ENCODE measurements at places on chromosomes 6 and 20.

GRCh38 chr6:72419966-72420365, 201.9 kb upstream of the KCNQ5 start:
- no peak for DNase-seq

- DNase-seq = no peak
Measured at GRCh38 chr20:5779071-5779900, 29.1 kb downstream of the SHLD1 start.

DNA sequence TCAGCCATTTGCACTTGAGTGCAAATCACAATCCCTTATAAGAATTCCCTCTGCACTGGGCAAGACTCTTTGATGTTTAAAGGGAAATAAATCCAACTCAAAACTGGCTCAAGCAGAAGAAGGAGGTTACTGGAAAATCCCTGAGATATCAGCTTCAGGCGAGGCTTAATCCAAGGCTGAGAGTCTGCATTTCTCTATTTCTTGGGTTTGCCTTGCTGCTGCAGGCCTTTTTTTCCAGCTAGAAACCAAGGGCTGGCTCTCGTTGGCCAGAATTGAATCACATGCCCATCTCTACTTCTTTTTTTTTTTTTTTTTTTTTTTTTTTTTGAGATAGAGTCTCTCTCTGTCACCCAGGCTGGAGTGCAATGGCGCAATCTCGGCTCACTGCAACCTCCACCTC, 11.7 kb downstream of the HCK start:
- no peak for DNase-seq

GRCh38 chr6:156953127-156953478, 175.9 kb downstream of the ARID1B start:
- DNase-seq = no peak

GRCh38 chr6:71262914-71263313, 25.7 kb upstream of the OGFRL1 start:
- no peak for DNase-seq

DNA sequence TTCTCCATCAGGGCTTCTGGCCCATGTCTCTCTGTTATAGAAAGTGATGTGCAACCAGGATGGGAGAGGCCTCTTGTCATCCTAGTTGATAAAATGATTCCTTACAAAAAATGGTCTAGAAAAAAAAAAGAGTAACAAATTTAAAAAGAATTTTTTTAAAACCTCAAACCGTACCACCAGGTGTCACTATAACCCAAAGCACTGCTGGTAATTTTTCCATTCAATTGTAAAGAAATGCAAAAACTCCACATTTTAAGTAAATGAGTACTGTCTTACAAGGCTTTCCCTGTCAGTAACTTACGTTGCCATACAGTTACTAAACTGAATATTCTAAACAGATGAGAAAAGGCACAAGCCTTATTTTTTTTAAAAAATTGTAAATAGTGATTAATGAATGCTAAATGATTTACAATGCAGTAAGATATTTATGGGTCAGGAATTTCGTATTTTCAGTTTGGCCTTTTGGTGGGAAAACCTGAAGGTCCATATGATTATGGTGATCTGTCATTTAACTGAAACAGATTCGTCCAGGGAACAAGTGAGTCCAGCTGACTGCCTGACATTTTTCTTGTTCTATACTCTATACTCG, 95.4 kb downstream of the OGFRL1 start:
- no peak for DNase-seq

GRCh38 chr6:75931011-75931680, 141.3 kb downstream of the IMPG1 start:
- DNase-seq = no peak

DNA sequence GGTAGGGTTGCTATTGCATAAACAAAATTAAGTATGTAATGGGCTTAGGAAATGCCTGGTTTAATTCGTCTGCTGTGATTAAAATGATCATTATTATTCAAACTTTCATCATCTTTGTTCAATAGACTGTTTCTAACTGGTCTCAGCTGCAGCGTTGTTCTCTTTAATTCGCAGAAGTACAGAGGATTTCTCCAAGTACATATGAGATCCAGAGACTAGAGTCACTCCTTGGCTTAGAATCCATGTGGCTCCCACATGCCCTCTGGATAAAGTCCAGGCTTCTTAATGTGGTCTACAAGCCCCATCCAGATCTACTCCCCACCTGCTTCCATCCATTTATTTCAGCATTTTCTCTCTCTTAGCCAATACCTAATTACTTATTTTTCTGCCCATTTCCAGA, 1.1 kb upstream of the ZBTB24 start:
- no peak for DNase-seq

DNA sequence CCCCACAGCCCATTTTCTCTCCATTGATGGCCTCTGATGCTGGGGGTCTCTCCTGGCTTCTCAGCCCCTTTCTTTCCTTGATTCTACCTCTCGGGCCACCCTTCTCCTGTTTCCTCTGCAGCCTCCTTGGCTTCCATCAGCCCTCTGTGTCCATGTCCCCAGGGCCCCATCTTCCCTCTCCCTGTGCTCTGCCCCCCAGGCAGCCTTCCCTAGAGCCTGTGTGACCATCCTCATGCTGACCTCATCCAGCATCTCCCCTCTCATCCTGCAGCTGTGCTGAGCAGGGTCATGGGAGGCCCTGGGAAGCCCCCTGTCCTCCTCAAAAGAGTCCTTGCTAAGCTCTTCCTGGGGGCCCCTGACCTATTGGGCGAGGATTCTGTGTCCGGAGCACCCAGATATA, 73.4 kb upstream of the NNAT start:
- no peak for DNase-seq

DNA sequence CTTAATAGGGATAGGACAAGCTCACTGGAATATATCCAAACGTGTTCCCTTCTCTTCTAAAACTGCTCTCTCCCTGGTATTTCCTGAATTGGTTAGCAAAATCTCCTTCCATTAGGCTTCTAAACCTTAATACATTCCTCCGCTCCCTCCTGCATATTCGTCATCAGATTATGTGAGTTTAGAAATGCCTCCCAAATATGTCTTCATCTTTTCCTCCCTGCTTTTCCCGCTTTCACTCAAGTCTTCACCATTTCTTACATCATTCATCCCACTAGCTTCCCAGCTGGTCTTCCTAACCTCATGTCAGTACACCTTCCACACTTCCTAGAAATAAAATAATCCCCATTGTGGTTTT, 26.9 kb downstream of the SLC22A16 start:
- DNase-seq = no peak

DNA sequence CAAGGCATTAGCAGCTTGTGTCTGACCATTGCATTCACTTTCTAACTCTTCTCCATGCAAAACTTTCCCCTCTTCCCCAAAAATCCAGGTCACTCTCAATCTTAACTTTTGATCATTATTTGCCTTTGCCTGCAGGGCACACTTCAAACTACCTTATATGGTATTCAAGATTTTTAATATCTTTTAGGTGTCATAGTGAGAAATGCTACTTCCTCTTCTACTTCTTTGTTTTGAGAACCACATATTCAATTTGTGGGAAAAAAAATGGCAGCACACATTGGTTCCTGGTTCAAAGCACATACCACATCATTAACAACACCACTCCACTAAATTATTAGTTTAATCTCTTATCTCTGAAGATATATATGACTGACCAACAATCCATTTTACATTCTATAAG, 1267.0 kb upstream of the CITED2 start:
- DNase-seq = no peak

DNA sequence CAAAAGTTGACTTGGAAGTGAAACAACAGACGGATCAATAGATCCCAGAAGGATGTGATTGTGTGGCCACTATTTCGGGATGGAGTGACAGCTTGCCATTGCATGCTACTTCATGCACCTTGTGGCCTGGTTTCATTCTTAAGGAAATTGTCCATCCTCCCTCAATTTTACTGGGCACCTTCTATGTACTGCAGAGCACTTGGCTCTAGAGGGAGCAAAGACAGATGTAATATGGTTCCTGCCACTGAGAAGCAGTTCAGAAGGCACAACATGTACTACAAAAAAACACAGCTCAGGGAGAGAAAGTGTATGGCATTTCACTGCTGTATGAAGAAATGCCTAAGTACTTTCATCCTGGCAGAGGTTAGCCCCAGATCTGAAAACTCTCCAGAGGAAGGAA, 91.9 kb downstream of the FOXA2 start:
- DNase-seq = no peak

DNA sequence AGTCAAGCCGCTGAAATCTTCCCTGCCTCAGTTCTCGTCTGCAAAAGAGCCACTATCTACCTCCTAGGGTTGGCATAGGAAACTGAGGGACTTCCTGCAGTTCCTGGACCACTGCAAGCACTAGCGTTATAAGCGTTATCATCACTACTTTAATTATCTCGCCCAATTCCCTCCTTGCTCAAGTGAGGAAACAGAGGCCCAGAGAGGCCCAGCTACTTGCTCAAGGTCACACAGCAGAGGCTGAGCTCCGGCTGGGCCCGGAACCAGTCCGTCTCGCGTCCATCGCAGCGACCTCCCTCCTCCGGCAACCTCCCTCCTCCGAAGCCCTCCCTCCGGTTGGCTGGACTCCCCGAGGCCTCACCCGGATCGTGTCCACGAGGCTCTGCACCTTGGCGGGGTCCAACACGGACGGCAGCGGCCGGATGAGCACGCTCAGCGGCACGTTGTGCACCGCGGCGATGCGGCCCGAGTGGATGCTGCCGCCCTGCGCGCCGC, 338 bp downstream of the SRXN1 start:
- no peak for DNase-seq

DNA sequence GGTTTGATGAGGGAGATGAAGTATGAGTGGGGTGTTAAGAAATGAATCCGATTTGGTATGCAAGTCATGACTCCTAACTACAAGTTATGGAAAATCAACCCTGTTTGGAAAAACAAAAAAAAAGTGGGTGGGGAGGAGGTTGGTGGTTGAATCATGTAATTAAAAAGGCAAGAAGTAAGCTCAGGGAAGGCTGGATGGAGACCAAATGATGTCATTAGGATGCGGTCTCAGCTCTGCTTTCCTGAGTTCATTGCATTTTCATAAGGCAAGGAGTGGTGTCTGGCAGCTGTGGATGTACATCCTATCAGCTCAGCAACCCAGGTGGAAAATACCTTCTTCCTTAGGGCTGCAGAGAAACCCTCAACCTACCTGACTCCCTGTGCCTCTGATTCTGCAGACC, 60.4 kb upstream of the AKAP12 start:
- no peak for DNase-seq

- DNase-seq = no peak
Measured at GRCh38 chr6:111263837-111264236, 176.5 kb downstream of the SLC16A10 start.

DNA sequence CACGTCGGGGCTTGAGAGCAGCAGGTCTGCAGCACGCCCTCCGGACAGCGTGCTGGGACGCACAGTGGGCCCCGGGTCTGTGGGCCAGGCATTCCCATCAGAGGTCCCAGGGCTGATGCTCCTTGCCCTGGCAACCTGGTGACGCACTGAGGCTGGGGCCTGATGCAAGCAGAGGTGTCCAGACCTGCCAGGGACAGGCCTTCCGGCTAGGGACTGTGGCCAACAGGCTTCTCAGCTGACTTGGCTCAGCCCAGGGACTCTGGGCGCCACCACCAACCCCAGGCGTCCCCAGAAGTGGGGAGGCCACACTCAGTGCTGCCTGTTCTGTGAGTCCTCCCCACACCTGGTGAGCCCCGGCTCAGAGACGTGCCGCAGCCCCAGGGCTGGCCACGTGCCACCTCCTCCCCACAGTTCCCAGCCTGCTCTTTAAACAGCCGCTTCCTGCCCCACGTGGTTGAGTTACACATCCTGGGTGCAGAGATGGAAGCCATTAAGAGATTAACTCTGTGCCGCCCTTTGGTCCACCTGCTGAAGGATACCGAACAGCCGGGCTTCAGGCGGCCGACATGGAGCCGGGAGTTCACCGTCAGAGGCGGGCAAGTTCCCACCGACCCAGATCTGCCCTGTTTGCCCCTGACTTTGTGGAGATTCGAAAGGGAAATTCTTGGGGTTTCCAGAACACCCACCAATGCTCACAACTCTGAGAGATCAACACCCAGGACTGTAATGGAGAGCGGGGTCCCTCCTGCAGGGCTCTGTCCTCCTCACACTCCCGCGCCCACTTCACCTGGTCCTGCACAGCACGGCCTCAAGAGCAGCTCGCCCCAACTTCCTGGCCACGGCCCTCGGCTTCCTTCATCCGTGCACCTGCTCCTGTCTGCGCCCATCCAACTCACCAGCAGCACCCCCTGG, 37.6 kb upstream of the ZBP1 start:
- no peak for DNase-seq

DNA sequence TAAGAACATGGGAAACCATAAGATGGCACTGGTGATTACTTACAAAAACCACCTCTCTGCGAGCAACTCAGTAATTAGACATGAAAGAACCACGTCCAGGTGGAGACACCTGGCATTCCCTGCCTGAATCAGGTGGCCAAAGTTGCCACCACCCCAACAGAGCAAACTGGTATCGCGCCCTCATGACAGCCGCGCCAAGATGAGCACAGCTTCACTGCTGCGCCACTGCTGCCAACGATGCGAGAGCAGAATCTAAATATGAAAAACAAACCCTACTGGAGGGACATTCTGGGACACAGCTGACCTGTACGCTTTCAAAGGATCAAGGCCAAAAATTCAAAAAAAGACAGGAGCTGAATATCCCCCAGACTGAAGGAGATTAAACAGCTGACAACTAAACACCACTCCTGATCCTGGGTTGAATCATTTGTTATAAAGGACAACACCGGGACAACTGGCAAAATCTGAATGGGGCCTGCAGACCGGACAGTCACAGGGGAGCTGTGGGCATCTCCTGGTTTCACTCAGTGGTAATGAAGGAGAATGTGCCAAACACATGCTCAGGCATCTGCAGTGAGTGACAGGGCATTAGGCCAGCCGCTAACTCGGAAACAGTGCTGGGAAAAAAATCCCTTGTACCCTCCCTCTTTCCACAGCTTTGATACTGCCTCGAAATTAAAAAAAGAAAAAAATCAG, 17.4 kb downstream of the CST7 start:
- no peak for DNase-seq

GRCh38 chr20:19497064-19497463, 261.0 kb upstream of the RIN2 start:
- DNase-seq = no peak

DNA sequence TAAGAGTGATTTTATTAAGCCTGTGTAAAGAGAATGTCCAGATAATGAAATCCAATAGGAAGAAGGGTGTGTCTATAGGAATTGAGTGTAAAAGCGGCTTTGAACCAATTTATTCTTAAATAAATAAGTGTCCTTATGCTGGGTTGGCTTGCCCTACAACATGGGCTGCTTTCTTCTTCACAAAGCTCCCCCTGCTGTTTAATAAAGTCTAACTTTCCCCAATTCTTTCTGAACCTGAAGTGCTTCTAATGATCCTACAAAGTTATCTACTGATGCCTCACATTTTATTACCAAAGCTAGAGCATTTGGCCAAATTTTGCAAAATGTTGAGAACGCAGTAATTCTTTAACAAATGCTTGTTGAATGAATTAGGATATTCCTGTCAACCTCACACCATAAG, 36.3 kb upstream of the SIRT5 start:
- DNase-seq = no peak

DNA sequence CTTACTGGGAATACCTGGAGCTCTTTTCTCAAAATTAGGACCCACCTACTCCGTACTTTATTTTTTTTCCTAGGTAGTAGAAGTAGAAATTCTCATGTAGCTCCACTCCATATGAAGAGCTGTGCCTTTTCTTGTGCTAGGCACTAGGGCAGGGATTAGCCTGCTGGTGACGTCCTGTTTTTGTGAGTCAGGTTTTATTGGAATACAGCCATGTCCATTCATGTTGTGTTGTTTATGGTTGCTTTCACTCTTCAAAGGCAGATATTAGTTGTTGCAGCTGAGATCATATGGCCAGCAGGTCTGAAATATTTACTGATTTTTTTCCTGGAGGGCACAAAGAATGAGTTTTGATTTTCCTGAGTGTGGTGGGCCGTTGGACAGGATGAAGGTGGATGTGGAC, 20.5 kb downstream of the XRN2 start:
- no peak for DNase-seq

GRCh38 chr6:87654875-87655454, 47.1 kb downstream of the AKIRIN2 start:
- DNase-seq = no peak

All from amygdala (tissue), 56 donors.